ENCODE measurements at places on chromosomes 3 and 15.

GRCh38 chr3:32553459-32553858 is 17.2 kb downstream of the DYNC1LI1 start:
- no peak for DNase-seq

- no peak for DNase-seq
Observed at GRCh38 chr15:28902856-28903255, 17.1 kb downstream of the APBA2 start.

GRCh38 chr15:36406911-36407310 is 172.5 kb upstream of the CDIN1 start:
- no peak for DNase-seq

DNA sequence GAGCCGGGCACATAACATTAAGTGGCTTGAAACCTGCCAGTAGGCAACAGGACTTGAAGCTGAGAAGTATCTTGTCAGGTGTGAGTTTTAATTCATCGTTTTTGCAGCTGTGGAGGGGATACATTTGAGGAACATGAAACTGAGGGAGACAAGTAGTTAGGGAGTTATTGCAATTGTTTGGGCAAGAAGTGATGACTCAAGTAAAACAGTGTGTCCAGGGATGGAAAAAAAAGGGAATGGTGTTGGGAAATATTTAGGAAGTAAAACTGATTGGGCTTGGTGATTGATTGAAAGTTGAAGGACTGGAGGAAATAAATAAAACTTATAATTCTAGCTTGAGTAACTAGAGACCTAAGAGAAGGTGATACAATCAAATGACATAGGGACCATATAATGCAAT is 85.5 kb downstream of the NCEH1 start:
- no peak for DNase-seq

DNA sequence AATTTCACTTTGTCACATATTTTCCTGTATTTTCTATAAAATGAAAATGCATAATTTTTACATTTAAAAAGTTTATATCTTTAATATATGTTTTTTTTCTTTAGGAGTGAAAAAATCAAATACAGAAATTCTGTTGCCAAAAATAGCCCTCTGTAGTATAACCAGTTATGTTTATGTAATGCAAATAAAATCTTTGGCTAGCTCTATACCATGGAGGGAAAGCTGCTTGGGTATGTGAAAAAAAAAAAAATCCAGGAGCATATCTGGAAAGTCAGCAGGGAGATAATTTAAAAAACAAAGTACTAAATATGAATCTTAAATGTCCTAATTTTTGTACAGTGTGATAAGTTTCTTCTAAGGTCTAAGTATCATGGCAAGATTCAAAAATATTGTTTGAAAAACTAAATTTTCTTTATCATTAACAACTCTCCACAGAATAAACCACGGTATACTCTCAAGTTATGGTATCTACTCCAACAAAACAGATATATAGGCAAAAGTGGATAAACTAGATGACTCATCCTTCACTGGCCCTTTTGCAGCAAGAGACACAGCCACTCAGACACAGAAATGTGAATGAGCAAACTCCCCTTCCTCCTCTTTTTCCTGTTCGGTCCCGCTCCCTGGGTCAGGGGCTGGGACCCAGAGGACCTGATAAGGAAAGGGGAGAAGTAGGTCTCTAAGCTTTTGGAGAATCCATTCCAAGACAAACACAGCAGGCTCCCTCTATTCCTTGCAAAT is 66.6 kb downstream of the PDZRN3 start:
- no peak for DNase-seq

DNA sequence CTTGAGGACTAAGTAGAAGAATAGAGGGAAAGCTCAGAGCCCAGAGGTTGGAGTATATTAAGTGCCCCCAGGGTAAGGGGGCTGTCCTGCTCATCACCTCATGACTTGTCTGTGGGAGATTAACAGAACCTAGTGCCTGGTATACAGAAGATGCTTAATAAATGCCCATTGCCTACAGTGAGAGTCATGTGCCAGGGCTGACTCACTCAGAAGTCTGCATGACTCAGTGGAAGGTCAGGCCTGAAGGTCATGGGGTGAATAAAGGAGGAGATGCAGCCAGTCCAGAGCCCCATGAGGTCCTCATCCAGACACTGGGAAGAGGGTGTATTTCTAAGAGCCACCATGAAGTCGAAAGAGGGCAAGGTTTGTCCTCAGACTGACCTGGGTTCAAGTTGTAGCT is 62.5 kb upstream of the TLE3 start:
- DNase-seq: no peak

DNA sequence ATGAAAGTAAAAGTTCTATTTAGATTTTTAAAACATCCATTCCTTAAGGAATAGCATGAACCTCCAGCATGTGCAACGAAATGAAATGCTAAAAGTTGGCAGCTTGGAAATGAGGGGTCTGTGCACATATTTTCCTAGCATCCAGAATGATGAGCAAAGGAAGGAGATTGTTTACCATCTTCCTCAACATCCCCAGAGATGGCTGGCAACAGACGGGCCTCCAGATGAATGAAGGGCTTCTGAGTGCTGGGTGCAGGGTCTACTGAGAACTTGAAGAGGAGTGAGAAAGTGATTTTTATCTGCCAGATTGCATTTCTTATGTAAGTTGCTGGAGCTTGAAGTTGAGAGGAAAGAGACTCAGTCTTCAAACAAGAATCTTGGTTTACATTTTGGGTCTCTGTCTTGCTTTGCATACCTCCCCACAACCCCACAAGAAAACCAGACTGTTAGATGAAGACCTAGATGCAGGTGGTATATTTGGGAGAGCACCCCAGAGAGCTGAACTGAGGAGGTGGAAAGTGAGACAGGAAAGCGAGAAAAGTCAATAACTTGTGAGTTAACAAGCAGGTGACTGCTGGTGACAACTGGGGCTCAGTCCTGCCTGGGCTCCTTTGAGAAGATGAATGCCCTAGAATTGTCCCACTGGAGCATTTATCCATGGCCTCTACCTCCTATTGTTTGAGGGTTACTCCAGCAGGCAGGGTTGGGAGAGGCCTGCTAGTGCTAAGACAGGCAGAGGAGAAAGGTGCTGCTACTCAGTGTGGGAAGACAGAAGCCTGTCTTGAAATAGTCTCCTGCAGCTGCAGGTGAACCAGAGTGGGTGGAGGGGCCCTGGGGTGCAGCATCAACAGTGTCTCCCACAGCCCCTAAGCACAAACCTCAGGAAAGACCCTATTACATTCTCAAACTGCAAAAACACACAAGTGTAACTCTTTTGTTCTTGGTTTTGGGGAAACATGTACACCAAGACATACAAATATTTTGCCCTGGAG is 10.5 kb upstream of the CCK start:
- no peak for DNase-seq

- no peak for DNase-seq
Observed at GRCh38 chr3:143506190-143506589, 342.1 kb downstream of the SLC9A9 start.

GRCh38 chr3:44030687-44031305 is 210.9 kb upstream of the TOPAZ1 start:
- no peak for DNase-seq

DNA sequence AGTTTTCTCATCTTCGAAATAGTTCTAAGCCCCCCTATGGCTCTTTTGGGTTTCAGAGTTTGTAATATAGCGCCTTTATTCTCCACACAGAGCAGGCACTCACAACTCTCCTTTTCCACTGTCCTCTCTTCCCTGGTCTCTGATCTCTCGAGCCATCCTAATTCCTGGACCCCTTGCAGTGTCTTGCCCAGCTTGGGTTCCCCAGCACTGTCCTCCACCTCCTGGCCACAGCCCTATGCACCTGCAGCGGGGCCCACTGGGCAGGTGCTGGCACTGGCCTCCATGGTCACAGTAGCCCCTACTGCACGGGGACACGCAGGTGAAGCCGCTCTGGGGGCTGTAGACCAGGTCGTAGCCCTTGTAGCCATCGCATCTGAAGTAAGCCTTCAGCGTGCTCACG is 27.9 kb downstream of the MUC20 start:
- no peak for DNase-seq

GRCh38 chr3:130259166-130259874 is 86.2 kb upstream of the COL6A5 start:
- no peak for DNase-seq

DNA sequence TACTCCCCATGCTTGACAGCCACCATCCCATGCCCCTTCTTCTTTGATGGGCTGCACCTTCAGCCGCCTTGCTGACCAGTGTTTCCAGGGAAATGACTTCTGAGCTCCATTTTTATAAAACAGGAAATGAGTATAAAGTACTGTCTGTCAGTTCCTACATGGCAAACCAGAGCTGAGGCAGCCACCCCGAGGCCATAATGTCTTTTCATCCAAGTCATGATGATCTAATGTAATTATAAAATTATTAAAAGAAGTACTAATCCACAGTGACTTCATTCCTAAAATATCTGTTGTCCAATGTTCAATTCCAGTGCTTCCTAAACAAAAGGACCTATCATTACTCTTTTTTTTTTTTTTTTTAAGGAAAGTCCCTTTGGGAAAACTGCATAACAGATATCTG is 75.2 kb upstream of the HERC1 start:
- no peak for DNase-seq

- no peak for DNase-seq
Observed at GRCh38 chr15:25619076-25619475, 180.3 kb upstream of the UBE3A start.

GRCh38 chr3:41324156-41324475 is 124.8 kb downstream of the CTNNB1 start:
- DNase-seq: no peak

- no peak for DNase-seq
Observed at GRCh38 chr3:67362686-67363085, 291.7 kb downstream of the SUCLG2 start.

GRCh38 chr3:61248496-61248895 is 2.8 kb downstream of the FHIT start:
- no peak for DNase-seq

DNA sequence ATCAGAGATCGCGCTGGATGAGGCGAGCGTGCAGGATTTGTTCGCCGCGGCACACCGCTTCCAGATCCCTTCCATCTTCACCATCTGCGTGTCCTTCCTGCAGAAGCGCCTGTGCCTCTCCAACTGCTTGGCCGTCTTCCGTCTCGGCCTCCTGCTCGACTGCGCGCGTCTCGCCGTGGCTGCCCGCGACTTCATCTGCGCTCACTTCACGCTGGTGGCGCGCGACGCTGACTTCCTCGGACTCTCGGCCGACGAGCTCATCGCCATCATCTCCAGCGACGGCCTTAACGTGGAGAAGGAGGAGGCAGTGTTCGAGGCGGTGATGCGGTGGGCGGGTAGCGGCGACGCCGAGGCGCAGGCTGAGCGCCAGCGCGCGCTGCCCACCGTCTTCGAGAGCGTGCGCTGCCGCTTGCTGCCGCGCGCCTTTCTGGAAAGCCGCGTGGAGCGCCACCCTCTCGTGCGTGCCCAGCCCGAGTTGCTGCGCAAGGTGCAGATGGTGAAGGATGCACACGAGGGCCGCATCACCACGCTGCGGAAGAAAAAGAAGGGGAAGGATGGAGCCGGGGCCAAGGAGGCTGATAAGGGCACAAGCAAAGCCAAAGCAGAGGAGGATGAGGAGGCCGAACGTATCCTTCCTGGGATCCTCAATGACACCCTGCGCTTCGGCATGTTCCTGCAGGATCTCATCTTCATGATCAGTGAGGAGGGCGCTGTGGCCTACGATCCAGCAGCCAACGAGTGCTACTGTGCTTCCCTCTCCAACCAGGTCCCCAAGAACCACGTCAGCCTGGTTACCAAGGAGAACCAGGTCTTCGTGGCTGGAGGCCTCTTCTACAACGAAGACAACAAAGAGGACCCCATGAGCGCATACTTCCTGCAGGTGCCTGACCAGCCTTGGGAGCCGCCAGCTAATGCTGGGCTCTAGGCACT is 819 bp downstream of the KLHL40 start:
- DNase-seq: no peak

DNA sequence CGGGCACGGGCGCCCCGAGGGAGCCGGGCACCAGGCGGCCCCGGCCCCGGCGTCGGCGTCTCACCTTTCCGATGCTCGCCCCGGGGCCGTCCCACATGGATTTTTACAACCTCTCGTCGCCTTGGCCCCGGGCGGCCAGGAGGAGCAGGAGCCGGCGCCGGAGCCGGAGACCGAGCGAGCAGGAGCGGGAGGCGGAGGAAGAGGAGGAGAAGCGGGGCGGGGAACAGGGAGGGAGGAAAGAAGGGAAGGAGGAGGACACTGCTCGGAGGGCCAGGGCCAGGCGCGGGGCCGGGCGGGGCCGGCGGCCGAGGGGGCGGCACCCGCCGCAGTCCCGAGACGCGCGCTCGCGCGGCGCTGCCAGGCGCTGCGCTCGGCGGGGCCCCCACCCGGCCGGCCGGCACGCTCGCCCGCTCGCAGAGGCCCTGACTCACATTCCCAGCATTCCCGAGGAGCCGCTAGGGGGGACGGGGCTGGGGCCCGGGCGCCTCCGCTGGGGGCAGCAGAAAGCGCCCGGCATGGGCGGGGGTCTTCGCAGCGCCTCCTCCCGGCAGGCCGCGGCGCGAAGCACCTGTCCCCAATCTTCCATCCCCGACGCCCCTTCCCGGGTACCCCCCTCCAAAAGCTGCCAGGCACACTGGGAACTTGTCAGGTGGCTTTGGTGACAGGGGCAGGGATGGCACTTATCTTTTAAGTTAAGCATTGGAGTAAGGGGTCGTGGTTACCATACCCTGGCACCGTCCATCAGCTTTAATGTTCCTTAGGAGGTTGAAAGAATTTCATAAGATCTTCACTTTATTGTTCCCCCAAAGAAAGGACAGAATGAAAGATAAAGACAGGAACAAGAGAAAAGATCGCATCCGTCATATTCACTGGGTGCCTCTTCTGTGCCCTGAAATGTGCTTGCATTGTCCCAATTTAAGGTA is at the start of gene ERC2:
Gene ERC2, minus strand, starts transcription at position 284 of the 923 bp plus-strand sequence.
- DNase-seq: peak; percentile 94

DNA sequence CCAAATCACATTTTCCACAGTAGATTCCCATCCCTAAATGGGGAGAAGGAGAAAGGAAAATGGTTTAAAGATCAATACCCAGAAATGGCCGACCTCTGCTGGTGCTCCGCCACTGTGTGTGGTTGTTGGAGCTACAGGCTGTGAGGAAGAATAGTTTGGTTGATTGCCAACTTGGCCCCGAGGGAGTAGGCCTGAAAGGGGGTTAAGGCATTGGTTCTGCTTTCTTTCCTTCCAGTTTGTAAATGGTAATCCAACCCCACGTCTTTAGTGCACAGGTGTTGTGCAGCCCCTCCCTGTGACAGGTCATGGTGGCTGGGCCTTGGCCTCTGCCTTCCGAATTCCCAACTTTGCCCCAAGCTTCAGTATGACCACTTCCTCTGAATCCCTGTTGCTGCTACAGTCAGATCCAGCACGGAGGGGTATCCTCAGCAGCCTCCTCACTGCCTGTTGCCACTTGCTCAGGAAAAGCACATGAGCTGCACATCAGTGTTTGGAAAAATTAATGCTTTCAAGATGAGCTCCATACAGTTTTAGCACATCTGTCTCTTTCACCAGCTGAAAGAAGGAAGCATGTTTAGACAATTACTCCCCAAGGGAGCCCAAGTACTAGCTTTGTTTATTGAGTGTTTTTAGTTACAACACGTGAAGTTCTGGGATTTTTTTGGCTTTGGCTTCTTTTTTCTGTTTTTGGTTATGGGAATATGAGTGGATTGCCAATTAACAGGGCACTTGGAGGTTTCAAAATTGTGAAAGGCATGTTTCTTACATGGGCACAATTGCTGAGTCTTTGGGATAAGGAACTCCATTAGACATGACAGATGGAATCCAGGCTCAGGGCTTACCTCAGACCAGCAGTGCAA is 92.3 kb upstream of the ROPN1 start:
- DNase-seq: no peak

Data from WTC11 (cell line).